ENCODE measurements at places on chromosomes 11 and 22.

DNA sequence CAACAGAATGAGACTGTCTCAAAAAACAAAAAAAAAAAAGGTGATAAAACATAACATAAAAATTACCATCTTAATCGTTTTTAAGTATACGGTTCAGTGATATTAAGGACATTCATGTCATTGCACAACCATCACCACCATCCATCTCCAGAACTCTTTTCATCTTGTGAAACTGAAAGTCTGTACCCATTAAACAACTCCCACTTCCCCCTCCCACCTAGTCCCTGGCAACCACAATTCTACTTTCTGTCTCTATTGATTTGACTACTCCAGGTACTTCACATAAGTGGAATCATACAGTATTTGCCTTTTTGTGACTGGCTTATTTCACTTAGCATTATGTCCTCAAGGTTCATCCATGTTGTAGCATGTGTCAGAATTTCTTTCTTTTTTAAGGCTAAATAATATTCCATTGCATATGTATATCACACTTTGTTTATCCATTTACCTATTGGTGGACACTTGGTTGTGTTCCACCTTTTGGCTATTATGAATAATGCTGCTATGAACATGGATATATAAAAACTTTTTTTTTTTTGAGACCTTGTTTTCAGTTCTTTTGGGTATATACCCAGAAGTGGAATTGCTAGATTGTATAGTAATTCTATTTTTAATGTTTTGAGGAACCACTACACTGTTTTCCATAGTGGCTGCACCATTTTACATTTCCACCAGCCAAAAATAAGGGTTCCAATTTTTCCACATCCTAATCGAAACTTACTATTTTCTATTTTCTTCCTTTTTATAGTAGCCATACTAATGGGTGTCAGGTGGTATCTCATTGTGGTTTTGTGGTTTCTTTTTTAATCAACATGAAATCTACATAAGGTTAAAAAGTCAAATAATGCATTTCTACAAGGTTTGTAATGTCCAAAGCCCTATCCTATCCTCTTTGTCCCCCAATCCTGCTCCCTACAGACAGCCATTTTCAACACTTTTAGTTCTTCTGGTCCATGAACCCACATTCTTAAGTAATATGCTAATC lies 23.4 kb upstream of the PIK3C2A start:
- DNase-seq = no peak

DNA sequence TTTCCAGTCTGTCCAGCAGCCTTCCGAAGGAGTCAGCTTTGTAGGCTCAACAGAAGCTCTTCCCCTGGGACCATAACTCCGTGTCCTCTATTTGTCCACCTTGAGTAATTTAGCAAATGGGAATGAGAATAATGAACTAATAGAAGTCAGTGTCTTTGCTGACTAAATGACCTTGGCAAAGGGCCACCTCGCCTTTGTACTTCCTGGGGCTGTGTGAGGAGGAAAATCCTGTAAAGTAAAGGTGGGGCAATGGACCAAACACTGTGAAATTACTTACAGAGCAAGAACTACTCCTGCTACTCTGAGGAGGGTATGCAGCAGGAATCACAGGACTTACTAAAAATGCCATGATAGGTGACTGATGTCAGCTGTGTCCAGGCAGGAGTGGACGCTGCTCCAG lies 36.2 kb upstream of the CSNK2A3 start:
- DNase-seq = no peak

DNA sequence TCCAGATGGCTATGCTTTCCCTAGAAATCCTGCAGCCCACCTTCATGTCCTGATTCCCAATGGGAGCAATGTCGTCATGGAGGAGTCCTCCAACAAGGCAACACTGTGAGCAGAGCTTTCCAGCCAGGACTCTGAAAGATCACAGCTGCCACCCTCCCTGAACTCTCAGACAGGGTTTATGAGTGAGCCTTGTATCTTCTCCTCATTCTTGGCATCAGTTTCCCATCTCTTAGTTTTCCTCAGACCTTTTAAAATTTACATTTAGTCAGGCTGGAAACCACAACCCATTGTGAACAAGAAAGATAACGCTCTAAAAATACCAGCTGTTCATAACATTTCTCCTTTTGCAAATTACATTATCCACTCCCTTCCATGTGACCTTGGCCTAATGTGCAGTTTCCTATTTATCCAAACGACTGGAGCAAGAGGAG lies 15.6 kb upstream of the LYVE1 start:
- DNase-seq = no peak

GRCh38 chr22:23911318-23911980 lies 17.3 kb downstream of the MIF start:
- no peak for DNase-seq

- no peak for DNase-seq
These were observed 25.9 kb upstream of the ZBTB16 start for GRCh38 chr11:114033572-114033971.

GRCh38 chr11:111462329-111462728 lies 49.9 kb downstream of the BTG4 start:
- no peak for DNase-seq

GRCh38 chr11:105799728-105800462 lies 190.0 kb downstream of the GRIA4 start:
- no peak for DNase-seq

DNA sequence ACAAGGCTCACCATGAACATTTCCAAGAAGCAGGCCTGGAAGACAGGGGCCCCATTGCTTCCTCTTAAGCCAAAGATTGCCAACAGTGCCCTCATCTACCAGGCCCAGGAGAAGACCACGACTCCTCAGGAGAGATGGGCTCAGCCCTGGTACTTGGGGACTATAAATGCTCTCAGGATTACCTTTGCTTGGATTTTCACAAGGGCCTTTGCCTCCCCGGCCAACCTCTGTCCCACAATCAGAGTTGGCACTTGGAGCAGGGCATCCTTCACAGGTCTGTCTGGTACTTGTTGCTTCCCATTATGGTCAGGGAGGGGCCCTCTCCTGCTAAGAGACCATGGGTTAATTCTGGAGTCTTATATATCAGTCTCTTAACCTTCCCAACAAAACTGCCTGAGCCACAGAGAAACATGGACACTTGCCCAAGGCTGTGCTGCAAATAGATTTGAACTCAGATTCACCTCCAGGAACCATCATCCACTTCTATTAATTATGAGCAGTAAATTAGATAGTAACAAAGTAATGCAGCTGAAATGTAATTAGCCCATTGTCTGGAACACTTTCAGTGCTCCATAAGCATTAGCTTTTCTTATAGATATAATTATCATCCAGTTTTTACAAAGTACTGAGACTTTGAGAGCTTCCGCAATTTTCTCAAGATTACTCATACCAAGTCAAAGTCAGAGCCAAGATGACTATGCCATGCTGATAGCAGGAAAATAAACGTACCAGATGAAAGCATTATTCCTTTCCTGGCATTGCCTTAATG lies 33.5 kb downstream of the POU2AF3 start:
- DNase-seq = no peak

GRCh38 chr22:45769569-45770210 lies 98.1 kb downstream of the ATXN10 start:
- DNase-seq = no peak

DNA sequence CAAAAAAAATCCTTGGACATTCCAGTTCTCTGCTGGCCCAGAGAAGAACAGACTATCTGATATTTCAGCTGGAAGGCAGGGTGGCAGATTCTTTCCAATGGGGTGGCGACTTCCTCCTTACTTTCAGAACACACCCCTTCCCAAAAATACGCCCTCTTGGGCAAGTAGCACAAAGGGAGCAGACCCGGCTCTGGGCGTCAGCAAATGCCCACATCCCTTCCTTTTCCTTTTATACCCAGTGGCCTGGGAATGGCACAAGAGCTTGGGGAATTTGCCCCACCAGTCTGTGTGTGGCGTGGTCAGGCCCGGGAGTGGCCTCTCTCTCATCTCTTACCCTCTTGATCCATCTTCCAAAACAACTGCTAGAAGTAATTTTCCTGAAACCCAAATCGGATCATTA lies 33.0 kb upstream of the NUP160 start:
- no peak for DNase-seq

DNA sequence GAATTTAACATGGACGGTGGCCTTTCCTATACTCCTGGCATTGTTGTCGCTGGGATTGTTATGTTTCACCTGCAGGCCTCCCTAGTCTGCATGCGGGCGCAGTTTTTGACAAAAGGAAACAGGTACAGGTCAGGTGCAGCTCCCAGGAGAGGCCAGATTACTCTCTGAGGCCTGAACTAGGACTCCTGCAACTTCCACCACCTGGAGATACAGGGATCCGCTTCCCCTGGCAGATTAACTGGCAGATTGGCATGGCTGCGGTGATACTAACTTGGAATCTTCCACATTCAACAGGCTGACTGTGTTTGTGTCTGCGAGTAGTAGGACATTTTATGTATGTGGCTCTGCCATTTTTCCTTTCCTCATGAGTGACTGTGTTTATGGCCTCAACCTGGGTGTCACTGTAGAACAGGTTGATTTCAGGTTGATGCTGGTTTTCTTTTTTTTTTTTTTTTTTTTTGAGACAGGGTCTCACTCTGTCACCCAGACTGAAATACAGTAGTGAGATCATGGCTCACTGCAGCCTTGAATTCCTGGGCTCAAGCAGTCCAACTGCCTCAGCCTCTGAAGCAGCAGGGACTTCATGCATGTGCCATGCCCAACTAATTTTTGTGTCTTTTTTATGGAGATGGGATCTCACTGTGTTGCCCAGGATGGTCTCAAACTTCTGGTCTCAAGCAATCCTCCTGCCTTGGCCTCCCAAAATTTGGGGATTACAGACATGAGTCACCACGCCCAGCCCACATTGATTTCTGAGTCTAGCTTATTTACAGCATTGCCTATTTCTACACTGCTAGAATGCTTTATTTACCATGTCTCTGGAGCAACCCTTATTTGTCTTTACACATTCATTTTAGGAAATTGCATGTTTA lies 1.7 kb upstream of the USP28 start:
- DNase-seq = no peak

GRCh38 chr11:70063555-70063954 lies 14.6 kb upstream of the ANO1 start:
- no peak for DNase-seq

- DNase-seq = no peak
These were observed 27.1 kb downstream of the NECTIN1 start for GRCh38 chr11:119701591-119702549.

GRCh38 chr11:73946798-73947458 lies 3.9 kb upstream of the DNAJB13 start:
- no peak for DNase-seq

DNA sequence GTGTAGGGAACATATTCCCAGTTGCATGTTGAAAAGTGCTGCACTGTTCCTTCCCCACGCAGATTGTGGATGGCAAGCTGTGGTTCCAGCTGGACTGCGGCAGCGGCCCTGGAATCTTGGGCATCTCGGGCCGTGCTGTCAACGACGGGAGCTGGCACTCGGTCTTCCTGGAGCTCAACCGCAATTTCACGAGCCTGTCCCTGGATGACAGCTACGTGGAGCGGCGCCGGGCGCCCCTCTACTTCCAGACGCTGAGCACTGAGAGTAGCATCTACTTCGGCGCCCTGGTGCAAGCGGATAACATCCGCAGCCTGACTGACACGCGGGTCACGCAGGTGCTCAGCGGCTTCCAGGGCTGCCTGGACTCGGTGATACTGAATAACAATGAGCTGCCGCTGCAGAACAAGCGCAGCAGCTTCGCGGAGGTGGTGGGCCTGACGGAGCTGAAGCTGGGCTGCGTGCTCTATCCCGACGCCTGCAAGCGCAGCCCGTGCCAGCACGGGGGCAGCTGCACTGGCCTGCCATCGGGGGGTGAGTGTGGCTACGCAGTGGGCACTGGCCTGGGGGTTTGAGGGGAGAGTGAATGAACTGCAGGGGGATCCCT lies 102.7 kb upstream of the MTNR1B start:
- no peak for DNase-seq

DNA sequence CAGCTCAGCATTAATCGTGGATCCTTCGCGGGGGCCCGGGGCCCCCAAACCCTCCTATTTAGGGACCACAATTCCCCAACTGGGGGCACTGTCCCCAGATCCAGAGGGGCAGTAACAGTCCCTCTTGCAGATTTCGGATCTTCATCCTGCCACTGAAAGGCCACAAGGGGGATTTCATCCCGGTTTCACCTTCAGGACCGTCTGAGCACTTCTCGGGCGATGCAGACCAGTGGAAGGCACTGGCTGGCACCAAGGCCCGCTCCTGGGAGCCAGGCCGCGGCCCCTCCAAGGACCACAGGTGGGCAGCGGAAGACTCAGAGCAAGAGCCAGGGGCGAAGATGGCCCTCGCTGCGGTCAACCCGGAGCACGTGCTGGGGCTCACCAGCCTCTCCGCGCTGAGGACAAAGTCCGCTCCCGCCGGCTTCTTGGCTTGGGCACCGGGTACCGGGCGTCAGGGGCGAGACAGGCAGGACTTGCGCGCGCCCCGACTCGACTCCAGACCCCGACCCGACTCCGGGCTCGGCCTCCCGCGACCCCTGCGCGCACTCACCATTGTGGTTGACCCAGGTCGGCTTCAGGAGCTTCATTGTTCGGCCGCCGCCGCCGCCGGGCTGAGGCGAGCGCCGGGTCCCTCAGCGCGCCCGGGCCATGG lies 517 bp downstream of the HIRA start:
- no peak for DNase-seq

GRCh38 chr11:44832452-44832851 lies 105.7 kb downstream of the TSPAN18 start:
- no peak for DNase-seq

GRCh38 chr11:57072640-57073039 lies 83.9 kb downstream of the OR5AK2 start:
- no peak for DNase-seq

All from dorsolateral prefrontal cortex (tissue), 122 donors.